ENCODE measurements at places on chromosomes 1 and 21. TPM values are rescaled to one million over a fixed set of nuclear protein-coding genes. Genes with fewer than 3 reads are reported as not detected.

Gene ANKRD34A
- 2.6 TPM for total RNA-seq

Gene RGS8
- total RNA-seq = not detected

Gene GPR153
- total RNA-seq = 1.6 TPM

Gene TCHHL1
- total RNA-seq = not detected

Gene RORC
- 1.8 TPM for total RNA-seq

Gene MYBPH
- total RNA-seq = not detected

Gene C1orf21
- 3.0 TPM for total RNA-seq

Gene CELA2B
- not detected for total RNA-seq

Gene FCAMR
- total RNA-seq = not detected

Gene TCP10L
- 0.56 TPM for total RNA-seq

Gene NUDT4B
- total RNA-seq = not detected

Gene DPH2
- total RNA-seq = 31.0 TPM

Gene KLF18
- total RNA-seq = not detected

Gene PLPP3
- not detected for total RNA-seq

Gene DHRS3
- total RNA-seq = 60.4 TPM

Gene UTS2
- not detected for total RNA-seq

Gene OR10J1
- total RNA-seq = not detected

Gene VASH2
- total RNA-seq = 0.62 TPM

Gene EPHA10
- total RNA-seq = 0.74 TPM

Gene LCE6A
- total RNA-seq = not detected

Gene PCSK9
- total RNA-seq = not detected

Gene KLF17
- total RNA-seq = not detected

Gene OR14K1
- not detected for total RNA-seq

Gene UBASH3A
- total RNA-seq = 54.5 TPM

Gene SLAMF9
- total RNA-seq = not detected

Gene MNDA
- not detected for total RNA-seq

Gene HHIPL2
- total RNA-seq = not detected

Gene KIAA1614
- 0.07 TPM for total RNA-seq

Gene SELENBP1
- not detected for total RNA-seq

Measured in activated T-cell treated with anti-CD3 and anti-CD28 coated beads, Interleukin-2, amount 50 U/mL, for 72 hours (primary cell).